ENCODE measurements at places on chromosomes 11 and 22. TPM values are rescaled to one million over a fixed set of nuclear protein-coding genes. Genes with fewer than 3 reads are reported as not detected.

Gene KRTAP5-11
- not detected for polyA plus RNA-seq

DNA sequence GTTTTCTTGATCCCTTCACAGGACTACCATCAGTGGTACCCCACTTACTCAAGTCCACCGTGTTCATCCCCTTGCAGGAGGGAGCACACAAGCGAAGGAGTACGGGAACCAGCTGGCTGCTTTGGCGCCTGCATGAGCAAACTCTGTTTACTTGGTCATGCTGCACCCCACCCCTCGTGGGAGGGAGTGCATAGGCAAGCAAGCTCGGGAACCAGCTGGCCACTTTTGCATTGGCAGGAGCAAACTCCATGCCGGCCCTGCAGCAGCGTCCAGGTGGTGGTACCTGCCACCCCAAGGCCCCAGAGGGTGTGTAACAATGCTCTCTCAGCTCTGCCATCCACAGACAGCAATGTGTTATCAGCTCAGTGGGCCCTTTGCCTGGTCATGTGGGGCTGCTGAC is 737.8 kb downstream of the FAM181B start:
- no peak overlapping the region for H3K27ac ChIP-seq
- H3K4me3 ChIP-seq, result no peak overlapping the region
- H3K4me1 ChIP-seq, result no peaks in the 10 kb centered on the region

Gene C11orf98
- polyA plus RNA-seq, result 39.5 TPM

Gene TUG1
- 70.1 TPM for polyA plus RNA-seq

Data from endothelial cell of umbilical vein (primary cell).